ENCODE measurements at places on chromosomes 2 and 18.

DNA sequence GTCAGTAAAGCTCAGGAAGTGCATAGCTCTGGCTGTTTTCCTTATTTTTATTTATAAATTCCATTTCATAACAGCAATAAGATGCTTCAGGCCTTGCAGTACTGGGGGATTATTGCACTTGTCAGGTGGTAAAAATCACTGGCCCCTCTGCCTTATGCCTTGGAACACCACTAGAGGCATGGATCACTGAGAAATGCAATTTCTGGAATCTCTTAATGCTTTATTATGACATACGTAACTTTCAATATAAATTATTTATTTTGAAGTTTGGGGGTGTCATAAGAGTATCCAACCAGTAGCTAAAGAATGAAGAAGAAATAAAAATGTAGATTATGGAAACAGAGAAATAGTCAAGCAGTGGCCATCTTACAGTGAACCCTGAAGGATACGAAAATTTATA lies 183.1 kb downstream of the FIGN start:
- DNase-seq = no peak

DNA sequence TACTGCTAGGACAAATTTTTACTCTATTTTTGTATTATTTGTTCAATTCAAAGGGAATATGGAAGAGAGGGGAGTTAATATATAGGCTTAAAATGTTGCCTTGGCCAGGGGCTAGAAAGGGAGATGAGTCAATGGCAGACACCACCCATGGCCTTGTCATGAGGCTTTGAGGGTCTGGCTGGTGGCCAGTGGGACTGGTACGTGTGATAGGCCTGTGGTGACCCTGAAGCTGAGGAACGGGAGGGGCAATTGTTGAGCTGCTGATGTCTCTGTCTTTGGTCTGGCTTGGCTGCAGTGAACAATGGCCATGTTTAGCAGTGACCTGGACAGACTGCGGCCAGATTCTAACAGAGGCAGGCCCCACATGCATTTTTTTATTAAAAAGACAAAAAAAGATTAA lies 18.5 kb downstream of the GKN1 start:
- DNase-seq = no peak

GRCh38 chr2:54901224-54901986 lies 148.8 kb downstream of the RTN4 start:
- no peak for DNase-seq

- DNase-seq = no peak
Observed at GRCh38 chr2:96890726-96891385, 21.0 kb upstream of the SEMA4C start.

Data from CD4-positive, alpha-beta T cell treated with Interleukin-2 at 100 ng/mL for 4 hours (primary cell).